ENCODE measurements at places on chromosomes 4 and X.

- DNase-seq, result no peak
These were observed 62.3 kb upstream of the ADAMTS3 start for GRCh38 chr4:72631296-72631695.

DNA sequence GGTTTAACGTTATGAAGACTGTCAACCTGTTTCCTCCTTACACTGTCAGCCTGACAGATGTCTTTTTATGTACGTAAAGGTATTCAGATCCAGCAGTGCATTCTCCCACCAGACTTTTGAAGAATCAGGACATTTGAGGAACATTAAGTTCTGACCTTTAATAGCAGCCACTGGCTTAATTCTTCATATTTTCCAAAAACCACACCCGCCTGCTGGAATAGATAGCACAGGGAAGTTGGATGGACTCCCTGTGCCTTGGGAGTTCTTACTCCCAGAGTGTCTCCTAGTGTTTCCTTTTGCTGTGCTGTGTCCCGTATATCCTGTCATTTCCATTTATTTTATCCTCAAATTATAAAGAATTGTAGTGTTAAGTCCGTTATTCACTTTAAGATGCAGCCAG, 94.5 kb downstream of the AFF1 start:
- no peak for DNase-seq

DNA sequence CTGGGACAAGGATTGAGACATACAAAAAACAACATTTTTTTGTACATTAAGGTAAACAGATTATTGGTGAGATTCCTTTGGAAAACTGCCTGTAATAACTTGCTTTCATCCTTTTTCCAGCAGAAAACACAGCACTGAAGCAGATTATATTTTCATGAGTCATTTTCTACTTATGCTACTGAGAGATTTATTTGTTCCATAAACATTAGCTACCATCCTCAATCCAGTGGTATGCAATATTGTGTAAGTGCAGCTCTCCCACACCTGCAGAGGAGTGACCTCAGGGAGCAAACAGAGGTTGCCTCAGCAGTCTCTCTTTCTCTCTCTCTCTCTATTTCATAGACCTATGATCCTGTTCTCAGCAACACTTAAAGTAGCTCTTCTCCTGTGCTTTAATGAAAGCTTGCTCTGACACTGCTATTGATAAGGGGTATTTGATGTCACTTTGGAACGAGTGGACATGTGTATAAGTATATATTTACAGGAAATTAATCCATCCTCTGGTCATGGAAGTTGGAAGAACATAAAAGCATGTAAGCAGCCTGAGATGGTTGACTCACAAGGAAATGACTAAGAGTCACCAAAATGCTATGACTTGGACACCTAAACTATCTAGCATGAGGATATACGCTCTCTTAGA, 163.7 kb upstream of the SPANXC start:
- DNase-seq, result no peak

- no peak for DNase-seq
These were observed 146.3 kb upstream of the CHRDL1 start for GRCh38 chrX:110941906-110942305.

GRCh38 chr4:41028392-41029076, 185.8 kb downstream of the APBB2 start:
- DNase-seq, result no peak

DNA sequence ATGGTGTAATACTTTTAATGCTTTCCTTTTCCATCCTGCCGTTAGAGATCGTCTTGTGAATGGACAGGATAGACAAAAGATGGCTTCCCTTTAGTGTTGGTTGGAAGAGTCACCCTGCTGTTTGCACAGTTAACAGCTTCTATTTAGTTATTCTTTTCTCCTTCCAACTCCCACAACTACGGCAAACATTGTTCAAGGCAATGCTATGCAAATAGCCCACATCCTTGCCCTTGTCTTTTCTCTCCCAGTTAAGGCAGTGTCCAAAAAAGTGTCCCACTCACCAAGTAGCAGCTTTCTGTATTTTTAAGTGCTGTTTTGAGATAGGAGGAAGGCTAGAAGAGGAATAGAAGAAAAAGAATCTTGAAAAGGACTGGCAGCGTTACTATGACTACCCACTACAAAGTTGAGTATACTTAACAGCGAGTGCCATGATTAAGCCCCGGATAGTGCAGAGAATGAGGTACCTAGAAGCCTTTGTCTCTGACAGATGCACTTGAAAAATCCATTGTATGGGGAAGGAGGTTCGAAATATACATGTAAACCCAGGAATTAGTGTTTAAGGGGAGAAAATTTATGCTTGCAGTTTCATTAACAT, 12.1 kb upstream of the RUFY3 start:
- DNase-seq, result no peak

DNA sequence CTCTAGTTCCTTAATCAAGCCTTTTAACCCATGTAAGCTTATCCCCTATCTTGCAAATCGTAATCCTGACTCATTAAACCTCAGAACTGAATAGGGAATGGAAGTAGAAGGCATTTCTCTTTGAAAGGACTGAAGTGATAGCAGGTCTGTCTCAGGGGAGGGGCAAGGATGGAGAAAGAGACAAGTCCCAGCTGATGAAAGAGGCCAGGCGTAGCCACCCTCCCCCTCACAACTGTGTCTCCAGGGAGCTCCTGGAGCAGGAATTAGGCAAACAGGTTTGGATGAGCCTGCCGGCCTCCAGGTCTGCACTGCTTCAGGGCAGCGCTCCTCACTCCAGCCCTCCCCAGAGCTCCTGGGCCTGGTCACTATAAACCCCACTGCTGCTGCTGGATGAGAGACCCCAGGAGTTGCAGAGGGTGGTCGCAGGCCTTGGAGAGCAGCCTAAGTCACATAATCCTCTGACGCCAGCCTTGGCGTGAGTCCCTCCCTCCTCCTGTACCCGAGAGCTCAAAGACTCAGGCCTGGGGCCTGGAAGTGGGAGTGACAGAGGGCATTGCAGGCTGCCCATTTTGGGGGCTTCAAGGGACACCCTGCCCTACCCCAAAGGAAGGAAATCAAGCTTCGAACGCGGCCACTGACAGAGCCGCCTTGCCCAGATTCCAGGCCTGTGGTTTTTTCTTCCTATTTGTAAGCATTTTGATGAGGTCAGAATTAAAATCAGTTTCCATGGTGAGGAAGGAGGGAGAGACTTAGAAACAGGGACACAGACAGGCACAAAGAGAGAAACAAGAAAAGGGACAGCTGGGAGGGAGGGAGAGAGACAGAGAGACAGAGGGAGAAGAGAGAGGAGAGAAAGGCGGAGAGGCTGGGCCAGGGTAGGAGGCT, 21.2 kb upstream of the MSX1 start:
- DNase-seq, result no peak

GRCh38 chr4:157096439-157096838, 20.5 kb downstream of the GLRB start:
- DNase-seq, result no peak

DNA sequence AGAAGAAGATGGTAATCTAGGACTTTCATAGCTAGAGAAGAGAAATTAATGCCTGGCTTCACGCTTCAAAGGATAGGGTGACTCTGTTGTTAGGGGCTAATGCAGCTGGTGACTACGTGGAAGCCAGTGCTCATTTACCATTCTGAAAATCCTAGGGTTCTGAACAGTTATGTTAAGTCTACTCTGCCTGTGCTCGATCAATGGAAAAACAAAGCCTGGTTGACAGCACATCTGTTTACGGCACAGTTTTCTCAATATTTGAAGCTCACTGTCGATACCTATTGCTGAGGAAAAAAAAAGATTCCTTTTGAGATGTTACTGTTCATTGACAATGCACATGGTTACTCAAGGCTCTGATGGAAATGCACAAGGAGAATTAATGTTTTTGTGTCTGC, 182.6 kb upstream of the NUDT6 start:
- DNase-seq, result no peak

DNA sequence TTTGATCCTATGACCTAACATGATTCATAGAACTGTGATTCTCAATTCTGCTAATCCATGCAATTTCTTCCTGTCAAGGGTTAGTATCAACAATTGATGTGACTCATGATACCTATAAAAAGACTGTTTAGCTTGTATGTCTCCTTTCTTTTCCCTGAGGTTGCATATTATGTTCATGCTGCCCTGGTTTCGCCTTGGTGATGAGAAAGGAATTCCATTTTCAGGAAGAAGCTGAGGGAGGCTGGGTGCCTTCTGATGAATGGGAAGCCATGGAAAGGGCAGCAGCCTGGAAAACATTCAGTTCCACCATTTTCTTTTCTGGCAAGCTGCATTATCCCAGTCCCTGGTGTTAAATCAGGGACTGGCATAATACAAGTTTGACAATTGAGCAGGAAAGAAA, 976.5 kb downstream of the RPA4 start:
- no peak for DNase-seq

- no peak for DNase-seq
These were observed 64.0 kb upstream of the GK2 start for GRCh38 chr4:79472036-79472435.

DNA sequence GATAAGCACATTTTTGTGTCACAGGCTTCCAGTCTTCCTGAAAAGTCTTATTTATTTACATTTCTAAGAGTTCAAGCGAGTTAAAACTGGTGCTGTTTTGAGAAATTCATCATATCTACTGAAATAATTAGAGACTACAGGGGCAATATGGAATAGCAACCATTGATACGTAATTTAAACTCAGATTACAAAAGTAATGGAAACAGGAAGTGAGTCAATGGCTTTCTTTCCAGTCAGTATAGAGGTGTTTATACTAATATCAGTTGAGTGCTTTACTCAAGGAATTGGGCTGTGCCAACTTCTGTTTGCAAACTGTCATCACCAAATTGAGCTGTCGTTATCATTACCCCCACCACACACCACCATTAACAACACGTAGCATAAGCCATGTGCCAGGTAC, 222.7 kb downstream of the COL25A1 start:
- no peak for DNase-seq

GRCh38 chr4:152689615-152690501, 10.1 kb upstream of the TMEM154 start:
- no peak for DNase-seq

GRCh38 chr4:189035091-189035490, 895.9 kb downstream of the TRIML1 start:
- DNase-seq, result no peak

GRCh38 chrX:24235084-24235710, 78.7 kb downstream of the SUPT20HL2 start:
- no peak for DNase-seq

DNA sequence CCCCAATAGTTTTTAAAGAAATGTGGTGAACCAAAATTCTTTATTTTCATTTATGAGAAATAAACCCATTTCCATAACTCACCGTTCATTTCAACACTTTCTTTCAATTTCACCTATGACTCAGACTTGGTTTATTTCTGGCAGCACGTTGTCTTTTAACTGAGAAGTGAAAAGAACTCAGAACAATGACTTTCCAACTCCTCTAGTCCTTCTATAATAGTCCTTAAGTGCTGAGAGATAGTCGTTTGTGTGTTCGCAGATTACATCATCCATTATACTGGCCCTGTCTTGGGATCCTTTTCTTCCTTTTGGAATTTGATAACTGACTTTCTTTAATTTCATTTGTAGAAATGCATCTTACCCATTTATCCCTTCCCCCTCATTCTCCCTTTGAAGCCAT, 113.6 kb downstream of the GLUD2 start:
- no peak for DNase-seq

GRCh38 chr4:102779204-102779603, 18.4 kb upstream of the MANBA start:
- DNase-seq, result no peak

DNA sequence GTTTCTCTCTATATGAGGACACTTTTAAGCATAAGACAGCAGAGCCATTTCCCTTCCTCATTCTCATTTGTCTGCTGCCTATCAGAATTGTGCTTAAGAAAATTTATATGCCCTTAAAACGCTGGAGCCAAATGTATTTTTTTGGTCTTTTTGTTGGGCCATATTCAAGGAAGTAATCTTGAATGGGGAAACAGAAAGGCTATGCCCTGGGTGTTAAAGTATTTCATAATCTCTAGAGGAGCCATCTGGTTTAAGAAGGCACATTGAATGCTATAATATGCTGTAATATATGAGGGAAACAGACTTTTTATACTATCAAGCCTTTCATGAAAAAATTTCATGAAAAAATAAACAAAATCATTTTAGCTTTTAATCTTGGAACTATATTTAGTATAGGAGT, 4.3 kb downstream of the DMD start:
- no peak for DNase-seq

DNA sequence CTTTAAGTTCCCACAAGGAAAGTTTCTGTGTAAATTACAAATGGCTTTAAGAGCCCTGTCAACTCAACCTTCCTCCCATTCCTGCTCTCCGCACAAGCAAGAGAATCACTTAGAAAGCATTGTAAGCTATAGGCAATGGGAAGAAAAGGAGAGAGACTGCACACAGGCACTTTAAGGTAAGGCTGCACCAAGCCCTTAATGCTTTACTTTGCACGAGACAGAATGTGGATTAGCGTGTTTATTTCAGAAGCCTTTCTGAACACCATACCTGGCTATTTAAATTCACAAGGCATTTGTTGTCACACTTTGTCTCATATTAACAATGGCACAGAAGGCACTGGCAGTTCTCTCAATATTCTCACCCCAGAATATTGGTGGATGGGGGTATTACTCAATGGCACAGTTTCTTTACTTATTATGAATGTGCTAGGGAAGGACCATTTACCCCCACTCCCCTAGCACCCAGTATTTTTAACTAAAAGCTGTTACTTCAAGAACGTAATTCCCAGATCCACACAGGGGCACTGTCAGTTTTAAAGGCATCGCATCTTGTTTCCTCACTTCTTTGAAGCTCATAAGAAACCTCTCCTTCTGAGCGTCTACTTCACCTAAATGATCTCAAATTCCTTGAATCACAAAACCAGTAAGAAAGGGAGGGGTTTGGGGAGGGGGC, 150.0 kb downstream of the MAML3 start:
- DNase-seq, result no peak

DNA sequence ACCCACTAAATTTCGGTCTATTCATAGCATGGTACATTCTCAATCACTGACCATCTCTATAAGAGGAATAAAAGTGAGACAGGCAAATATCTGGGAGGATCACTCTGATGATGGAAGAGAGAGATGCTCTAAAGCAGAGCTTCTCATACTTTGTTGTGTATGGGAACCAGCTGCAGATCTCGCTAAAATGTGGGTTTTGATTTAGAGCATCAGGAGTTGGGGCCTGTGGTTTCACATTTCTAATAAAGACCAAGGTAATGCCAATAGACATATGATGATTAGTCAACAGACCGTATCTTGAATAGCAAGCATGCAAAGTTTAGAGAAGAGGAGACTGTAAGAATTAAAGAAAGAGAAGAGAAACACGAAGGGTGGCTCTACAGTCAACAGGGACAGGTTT, 107.4 kb upstream of the FTHL17 start:
- DNase-seq, result no peak

- DNase-seq, result no peak
These were observed 719.0 kb upstream of the FRG1 start for GRCh38 chr4:189221691-189222090.

- DNase-seq, result no peak
These were observed 25.6 kb downstream of the CHM start for GRCh38 chrX:86021652-86022289.
